ENCODE measurements at places on chromosomes 2 and 18. TPM values are rescaled to one million over a fixed set of nuclear protein-coding genes. Genes with fewer than 3 reads are reported as not detected.

GRCh38 chr2:135002836-135003235 lies 44.4 kb downstream of the MAP3K19 start:
- no peak for DNase-seq

DNA sequence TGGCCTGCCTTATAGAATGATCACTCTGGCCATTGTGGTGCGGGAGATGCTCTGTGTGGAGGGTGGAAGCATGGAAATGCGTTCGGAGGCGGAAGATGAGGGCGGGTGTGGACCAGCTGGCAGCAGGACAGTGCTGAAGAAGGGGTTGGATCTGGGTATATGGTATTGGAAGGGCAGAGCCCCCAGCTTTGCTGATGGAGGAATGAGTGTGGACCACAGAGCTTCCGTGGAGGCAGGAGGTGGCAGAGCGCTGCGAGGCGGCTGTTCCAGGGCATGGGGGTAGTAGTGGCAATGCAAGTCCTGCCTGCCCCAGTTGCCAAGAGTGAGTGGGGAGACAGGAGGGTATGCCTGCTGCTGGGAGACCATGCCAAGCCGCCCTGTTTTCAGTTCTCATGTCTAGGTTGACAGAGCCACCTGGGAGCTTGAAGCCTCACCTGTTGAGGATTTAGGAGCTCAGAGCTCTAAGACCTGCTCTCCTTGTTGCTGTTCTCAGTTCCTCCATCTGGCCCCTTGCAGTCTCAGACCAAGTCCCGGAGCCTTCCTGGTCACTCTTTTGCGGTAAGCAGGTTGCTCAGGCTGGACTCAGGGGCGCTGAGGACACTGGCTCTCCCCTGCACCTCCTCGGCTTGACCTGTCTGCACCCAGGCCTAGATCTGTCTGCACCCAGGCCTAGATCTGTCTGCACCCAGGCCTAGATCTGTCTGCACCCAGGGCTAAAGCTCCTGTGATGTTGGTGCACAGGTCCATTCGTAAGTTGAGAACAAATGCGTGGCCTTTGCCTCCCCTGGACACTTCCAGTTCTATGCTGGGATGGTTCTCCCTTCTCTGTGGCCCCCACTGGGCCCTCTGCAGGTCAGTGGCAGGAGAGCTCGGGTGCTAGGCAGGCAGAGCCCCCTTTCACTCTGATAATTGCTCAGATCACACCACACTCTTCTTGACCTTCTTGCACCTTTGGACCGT lies 290.5 kb upstream of the HS6ST1 start:
- DNase-seq, result no peak

- DNase-seq, result no peak
Measured at GRCh38 chr2:177242121-177242987, 22.2 kb downstream of the NFE2L2 start.

DNA sequence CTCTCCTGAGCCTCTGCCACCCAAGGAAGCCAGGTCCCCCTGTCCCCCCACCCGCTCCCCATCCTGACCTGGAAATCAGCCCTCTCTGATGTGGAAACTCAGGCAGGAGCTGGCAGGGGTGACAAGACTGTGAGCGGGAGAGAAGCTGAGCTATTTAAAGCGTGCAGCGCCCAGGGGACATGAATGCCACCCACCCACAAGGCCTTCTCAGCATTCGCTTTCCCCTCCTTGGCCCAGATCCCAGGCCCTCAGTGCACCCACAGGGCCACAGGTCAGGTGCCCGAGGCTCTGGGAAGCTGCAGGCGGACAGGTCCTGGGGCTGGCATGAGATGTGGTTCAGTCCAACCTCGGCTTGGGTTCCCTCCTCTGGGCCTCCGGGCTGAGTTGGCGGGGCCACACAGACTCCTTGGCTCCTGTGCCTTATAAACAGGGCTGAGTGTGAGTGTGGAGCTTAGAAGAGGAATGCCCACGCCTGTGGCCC lies 168.3 kb downstream of the SMAD7 start:
- no peak for DNase-seq

DNA sequence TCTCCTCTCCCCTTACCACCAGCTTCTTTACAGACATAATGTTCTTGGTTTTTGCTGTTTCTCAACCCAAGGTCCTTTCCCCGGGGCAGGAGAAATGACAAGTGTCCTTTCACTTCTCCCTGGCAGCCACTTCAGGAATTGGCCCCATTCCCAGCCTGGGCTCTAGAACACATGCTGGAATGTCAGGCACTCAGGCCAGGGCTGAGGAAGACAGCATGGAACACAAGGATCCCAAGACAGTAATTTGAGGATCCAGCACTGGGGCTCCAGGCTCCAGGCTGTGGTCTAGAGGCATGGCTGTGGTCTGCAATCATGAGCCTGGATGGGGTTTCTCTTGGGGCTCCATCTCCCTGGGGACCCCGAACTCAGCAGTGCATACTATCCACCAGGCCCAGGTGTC lies 201.4 kb downstream of the CELF4 start:
- peak; percentile 34 for DNase-seq

GRCh38 chr2:130835766-130836015 lies 1.0 kb upstream of the ARHGEF4 start:
- no peak for DNase-seq

LRATD1 gene
- total RNA-seq, result 33.4 TPM

FOXD4L1 gene
- 0.17 TPM for total RNA-seq
